SJSA1 (cell line): ENCODE measurements at places on chromosomes 2 and 18. TPM values are rescaled to one million over a fixed set of nuclear protein-coding genes. Genes with fewer than 3 reads are reported as not detected.

DNA sequence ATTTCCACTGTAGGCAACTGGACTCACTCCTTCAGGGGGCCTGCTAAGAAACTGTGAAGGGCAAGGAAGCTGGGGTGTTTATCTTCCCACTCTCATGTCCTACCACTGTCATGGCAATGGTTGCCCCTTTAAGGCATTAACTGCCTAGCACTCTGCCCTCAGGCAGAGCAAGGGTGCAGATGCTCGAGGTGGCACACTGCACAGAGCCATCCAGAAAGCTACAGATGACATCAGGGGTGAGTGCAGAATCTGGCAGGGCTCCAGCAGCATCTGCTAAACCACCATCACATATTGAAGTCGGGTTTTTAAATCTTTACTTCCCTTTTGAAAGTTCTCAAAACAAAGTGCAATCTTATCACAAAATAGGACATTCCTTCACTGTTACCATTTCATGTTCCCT lies 75.4 kb downstream of the RAPGEF4 start:
- H3K4me3 ChIP-seq, result no peak overlapping the region
- DNase-seq, result no peak
- H3K27me3 ChIP-seq, result peaks cover 8% of the 10 kb centered on the region; the same call in 1 of the 2 replicates
- H3K27ac ChIP-seq, result no peak overlapping the region
- no peaks in the 10 kb centered on the region for H3K4me1 ChIP-seq

GRCh38 chr2:177883177-177883576 lies 189.4 kb downstream of the PDE11A start:
- H3K27me3 ChIP-seq, result no peaks in the 10 kb centered on the region
- no peaks in the 10 kb centered on the region for H3K36me3 ChIP-seq
- H3K4me3 ChIP-seq, result no peak overlapping the region
- DNase-seq, result no peak
- H3K27ac ChIP-seq, result no peak overlapping the region

- H3K4me3 ChIP-seq, result no peak overlapping the region
- DNase-seq, result no peak
- no peaks in the 10 kb centered on the region; the same call in 1 of the 2 replicates for H3K27me3 ChIP-seq
- H3K36me3 ChIP-seq, result no peaks in the 10 kb centered on the region
- no peaks in the 10 kb centered on the region for H3K4me1 ChIP-seq
Observed at GRCh38 chr18:73824671-73825070, 323.0 kb downstream of the FBXO15 start.

- peaks cover 27% of the 10 kb centered on the region for H3K4me1 ChIP-seq
- no peak for DNase-seq
- peaks cover 21% of the 10 kb centered on the region for H3K36me3 ChIP-seq
Observed at GRCh38 chr2:70258532-70258875, 567 bp downstream of the PCYOX1 start.

- no peak overlapping the region for H3K4me3 ChIP-seq
- H3K36me3 ChIP-seq, result no peaks in the 10 kb centered on the region
- no peak for DNase-seq
- no peak overlapping the region for H3K27ac ChIP-seq
- no peaks in the 10 kb centered on the region for H3K4me1 ChIP-seq
Observed at GRCh38 chr2:106537047-106537446, 49.9 kb downstream of the CD8B2 start.

- no peaks in the 10 kb centered on the region for H3K36me3 ChIP-seq
- H3K4me1 ChIP-seq, result no peaks in the 10 kb centered on the region
- no peak overlapping the region for H3K27ac ChIP-seq
- no peaks in the 10 kb centered on the region for H3K27me3 ChIP-seq
- no peak for DNase-seq
Observed at GRCh38 chr2:51553476-51553875, 521.5 kb upstream of the NRXN1 start.

PLCL1 gene
- total RNA-seq, result 0.03 TPM in 1 of 2 replicates, not detected in the other

CD207 gene
- not detected in 2 replicates for total RNA-seq

DSC3 gene
- total RNA-seq, result 13.9 and 20.0 TPM in 2 replicates

AP1S3 gene
- total RNA-seq, result 6.4 and 7.2 TPM in 2 replicates
